ENCODE measurements at places on chromosomes 12 and 14.
A peak's percentile ranks its signal among the peaks of the same experiment; 100 is the strongest.

- DNase-seq, result no peak
Measured at GRCh38 chr12:96033549-96034389, 1.6 kb downstream of the LTA4H start.

GRCh38 chr12:123141615-123142517 lies 9.0 kb downstream of the PITPNM2 start:
- peak; percentile 60 for DNase-seq

DNA sequence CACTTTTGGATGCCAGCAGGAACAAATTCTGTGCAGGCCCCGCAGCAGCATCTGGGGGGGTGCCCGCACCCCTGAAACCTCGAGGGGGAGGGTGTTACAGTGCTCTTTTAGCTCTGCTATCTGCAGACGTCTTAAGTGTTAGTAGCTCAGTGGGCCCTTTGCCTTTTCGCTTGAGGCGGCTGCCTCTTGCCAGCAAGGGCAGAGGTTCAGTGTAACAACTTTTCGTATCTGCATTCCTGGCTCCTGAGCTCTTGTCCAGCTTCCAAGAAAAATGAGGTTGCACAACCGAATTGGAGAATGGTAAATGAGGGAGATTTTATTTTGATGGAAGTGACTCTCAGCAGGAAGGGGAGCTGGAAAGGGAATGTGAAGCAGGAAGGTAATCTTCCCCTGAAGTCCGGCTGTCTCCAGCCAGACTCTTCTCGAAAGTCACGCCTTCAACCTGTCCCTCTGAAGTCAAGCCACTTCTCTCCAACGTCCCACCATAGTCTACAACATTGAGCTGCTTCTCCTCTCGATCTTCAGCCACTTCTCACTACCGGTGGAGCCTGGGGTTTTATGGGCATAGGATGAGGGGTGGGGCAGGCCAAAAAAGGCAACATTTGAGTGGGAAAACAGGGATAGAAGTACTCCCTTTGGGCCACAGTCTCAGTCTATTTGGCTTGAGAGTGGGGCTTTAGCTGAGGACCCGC lies 17.8 kb downstream of the TAS2R50 start:
- no peak for DNase-seq

DNA sequence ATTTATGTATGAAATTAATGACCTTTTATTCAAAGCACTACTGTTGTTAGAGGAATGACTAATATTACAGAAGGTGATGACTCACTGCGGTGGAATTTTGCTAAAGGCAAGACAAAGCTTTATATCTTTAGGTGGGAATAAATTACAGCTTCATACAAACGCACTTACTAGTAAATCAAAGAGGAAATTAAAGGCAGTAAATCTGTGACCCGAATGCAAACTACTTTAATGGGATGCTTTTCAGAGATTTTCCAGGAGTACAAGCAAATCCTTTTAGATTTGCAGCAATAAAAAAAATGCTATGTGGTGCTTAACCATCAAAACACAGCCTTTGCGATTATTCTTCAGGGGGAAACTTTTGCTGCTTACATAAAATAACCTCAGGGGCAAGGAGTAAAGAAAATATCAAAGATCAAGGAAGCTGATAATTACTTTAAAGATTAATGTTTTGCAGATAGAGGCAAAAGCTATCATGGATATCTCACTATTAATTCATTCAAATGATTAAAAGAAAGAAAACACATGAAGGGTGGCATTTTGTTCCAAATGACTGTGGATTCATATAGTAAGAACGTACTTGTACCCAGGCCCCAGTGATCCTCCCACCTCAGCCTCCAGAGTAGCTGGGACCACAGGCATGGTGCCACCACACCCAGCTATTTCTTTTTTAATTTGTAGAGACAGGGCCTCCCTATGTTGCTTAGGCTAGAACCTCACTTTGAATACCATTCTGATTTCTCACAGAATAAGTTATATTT lies 98.9 kb downstream of the DENND5B start:
- DNase-seq, result peak; percentile 19

DNA sequence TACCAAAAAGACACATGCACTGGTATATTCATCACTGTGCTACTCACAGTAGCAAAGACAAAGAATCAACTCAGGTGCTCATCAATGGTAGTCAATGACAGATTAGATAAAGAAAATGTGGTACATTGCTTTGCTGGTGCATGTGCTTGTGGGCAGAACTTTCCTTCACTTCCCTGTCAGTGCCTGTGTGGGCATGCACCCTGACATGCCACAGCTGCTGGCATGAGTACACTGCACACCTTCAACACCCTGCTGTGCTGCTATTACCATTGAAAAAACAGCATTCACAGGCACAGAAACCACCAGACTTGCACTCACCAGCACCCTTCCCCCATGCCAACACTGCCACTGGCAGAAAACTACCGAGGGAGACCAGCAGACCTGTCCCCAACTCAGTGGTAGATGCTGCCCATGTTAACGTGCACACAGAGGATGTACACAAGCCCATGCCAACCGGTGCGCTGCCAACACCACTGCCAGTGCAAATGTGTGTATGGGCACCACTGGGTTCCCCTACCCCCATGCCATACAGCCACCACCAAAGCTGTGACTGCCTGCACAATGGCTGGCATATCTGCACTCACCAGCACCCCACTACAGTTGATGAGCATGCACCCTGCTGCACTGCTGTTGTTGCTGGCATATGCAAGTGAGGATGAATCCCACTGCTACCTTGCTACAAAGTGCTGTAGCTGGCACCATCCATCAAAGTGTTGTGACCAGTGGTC lies 57.4 kb downstream of the APOBEC1 start:
- no peak for DNase-seq

DNA sequence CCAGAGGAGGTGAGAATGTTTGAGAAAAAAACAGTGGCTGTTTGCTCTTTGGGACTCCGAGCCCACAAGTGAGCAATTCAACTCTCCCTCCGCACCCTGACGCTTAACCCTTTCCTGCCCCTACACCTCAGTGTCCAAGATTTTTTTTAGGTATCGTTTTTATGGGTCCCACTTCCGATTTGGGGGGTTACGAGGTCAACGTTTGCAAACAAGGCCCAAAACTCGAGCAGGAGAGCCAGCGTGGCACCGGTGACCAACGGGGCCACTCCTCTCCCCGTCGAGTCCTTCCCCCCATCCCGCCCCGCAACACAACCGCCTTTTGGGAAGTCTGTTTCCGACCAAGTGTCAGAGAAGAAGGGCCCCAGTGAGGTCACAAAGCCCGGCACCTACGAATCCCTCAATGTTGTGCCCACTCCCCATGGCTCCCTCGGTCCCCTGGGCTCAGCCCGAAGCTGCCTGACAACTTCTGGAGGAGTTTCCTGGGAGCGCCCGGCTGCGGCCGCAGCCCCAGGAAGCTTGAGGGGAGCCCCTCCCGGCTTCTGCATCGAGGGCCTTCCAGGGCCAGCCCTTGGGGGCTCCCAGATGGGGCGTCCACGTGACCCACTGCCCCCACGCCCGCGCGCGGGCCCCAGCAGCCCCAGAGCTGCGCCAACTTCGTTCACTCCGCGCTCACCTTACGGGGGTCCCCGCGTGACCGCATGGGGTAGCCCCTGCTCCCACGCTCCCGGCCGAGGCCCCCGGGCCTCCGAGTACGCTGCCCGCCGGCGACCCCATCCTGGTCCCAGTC lies 1.2 kb downstream of the CDK2AP1 start:
- peak; percentile 40 for DNase-seq

DNA sequence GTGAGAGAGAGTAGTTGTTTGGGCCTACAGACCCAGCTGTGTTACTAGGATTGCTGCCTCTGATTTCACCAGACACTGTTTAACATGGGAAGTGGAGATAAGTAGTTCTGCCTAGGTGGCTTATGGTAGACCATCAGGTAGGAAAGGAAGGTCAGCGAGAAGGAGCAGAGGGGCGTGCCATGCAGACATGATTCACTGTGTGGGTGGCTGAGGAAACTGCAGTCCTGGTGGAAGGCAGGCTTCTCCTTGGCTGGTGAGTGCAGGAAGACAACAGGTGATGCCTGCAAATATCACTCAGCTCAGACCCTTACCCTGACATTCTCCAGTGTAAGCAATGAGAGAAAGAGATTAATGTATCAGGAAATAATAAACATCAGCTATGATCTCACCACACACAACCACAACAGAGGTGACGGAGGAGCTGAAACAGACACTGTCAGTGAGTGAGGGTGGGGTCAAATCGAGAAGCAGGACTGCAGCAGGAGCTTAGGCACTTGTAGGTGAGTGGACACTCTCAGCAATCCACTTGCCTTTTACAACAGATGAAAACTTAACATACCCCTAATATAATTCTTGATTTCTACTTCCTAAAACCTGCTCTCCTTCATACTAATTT lies 2.1 kb upstream of the PRR4 start:
- DNase-seq, result no peak

GRCh38 chr14:96052541-96053247 lies 13.5 kb downstream of the C14orf132 start:
- DNase-seq, result no peak

DNA sequence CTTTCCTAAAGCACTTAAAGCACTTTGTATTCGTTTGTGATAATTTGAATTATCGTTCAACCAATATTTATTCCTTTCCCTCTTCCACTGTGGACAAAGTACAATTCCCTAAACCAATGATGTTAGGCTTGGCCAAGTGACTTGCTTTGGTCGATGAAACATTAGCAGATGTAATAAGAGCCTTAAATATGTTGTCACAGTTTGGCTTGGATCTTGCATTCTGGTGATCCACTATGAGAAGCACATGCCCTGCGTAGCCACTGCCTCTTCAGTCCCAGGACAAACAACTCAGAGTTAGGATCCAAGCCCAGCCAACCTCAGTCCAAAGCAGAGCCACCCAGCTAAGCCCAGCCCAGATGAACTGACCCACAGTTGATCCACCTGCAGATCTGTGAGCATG lies 8.4 kb upstream of the C12orf75 start:
- DNase-seq, result no peak

GRCh38 chr12:32567296-32567674 lies 111.8 kb upstream of the DNM1L start:
- no peak for DNase-seq

GRCh38 chr14:49303946-49304516 lies 282.1 kb downstream of the RPS29 start:
- no peak for DNase-seq

DNA sequence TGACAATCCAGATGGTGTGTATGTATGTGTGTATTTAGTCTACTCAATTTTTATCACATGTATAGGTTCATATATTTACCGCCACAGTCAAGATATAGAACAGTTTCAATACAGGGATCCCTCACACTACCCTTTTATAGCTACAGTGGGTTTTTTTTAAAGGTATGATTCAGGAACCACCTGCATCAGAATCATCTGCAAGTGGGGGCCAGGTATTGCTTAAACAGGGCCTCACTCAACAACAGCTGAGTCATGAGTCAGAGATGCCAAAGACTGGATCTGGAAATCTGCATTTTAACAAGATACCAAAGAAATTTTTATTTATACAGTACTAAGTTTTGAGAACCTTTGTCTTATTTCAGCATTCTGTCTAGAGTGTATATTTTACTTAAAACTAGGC lies 117.6 kb downstream of the SLC35F4 start:
- no peak for DNase-seq

GRCh38 chr14:82398256-82398655 lies 864.6 kb upstream of the SEL1L start:
- no peak for DNase-seq

- DNase-seq, result peak; percentile 23
Measured at GRCh38 chr12:96907671-96908422, 790 bp downstream of the NEDD1 start.

GRCh38 chr14:74392616-74393570 lies 33.1 kb downstream of the SYNDIG1L start:
- no peak for DNase-seq

DNA sequence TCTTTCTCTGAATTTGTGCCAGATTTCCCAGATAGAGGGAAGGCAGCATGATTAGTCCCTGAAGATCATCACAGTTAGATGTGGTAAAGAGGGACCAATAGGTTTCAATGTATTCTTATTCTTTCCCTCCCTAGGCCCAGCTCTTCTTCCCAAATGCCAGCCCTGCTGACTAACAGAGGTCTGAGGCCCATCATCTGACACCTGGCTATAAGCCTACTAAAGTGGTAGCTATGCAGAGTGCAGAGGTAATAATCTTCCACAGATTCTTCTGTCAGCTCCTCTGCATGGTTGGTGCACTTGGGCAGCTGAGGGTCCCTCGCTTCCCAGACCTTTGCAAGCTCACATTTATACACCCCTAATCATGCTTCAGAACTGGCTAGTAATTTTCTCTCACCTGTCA lies 63.7 kb upstream of the PZP start:
- DNase-seq, result no peak

All from suppressor macrophage treated with lipopolysaccharide for 1 hour (primary cell).